ENCODE measurements at places on chromosomes 12 and 14.

DNA sequence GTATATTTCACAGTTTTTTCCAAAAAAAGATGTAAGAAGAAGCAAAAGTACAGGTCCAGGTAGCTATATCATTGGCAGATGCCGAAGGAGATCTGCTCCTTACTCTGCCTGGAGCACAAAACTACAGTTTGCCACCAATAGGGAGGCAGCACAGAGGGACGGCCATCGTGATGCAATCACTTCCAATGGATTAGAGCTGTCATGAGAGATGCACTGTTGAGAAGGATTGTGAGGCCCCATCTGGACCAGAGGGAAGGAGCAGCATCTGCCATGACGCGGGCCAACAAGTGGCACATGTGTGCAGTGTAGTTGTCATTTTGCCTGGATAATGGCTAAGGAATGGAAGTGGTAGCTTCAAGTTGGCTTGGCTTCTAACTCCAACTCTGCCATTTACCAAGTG lies 318.8 kb upstream of the FKBP4 start:
- no peak for DNase-seq

GRCh38 chr14:59313658-59314608 lies 125.5 kb downstream of the DAAM1 start:
- no peak for DNase-seq

GRCh38 chr14:29222671-29223268 lies 456.2 kb downstream of the FOXG1 start:
- no peak for DNase-seq

- DNase-seq: no peak
Observed at GRCh38 chr12:54337854-54338650, 13.1 kb downstream of the COPZ1 start.

- DNase-seq: no peak
Observed at GRCh38 chr12:50041962-50042361, 15.4 kb upstream of the ASIC1 start.

DNA sequence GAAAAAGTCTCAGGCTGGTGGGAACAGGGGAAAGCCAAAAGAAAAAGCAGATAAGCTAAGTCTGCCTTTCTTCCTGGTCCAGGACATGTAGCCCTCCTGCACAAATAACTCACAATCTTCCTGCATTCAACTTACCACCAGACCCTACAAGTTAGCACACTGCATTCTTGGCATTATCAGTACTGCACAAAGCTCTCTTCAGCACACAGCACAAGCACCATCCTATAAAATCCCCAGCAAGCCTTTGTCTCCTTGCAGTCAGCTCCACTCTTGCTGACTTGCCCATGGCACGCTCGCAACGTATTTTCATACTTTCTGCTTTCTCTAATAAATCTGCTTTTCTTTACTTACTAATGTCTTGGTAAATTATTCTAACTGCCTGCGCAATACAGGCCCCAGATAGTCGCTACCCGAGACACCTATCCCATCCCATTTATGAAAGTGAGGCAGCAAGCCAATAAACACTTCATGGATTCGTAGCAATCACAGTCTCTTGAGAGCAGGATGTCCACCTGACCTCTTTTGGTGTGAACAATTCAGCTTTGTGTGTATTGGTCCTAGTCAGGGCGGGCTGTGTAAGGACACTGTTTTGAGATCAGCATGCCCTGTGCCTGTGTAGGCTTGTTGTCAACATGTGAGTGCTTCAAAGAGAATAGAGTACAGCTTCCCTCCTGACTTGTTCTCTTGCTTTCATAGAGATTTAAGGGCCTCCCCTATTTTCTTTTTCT lies 49.0 kb downstream of the TMEM117 start:
- DNase-seq: no peak

DNA sequence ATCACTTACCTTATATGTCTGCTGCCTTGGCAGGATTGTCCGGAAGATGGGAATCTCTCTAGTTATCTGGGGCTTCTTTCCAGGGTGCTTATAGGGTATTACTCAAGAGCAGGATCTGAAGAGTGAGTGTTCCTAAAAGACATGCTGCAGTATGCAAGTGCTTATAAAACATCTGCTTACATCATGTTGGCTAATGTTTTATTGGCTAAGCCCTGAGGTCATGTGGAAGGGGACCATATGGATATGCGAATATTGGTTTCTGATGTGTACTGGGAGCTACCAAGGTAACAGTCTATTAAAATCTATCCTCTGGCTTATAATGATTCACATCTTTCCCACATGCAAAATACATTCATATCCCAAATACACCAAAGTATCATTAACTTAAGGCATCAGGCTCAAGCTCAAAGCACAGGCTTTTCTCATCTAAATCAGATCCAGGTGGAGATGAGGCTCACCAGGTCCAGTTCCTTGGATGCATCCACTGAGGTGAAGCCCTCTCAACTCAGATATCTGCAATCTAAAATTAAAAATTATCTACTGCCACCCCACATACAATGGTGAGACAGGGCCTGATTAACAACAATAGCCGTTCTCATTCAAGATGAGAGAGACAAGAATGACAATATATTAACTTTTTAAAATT lies 29.8 kb downstream of the LRRIQ1 start:
- no peak for DNase-seq

GRCh38 chr12:10849425-10849878 lies at the start of gene PRR4:
Gene PRR4, minus strand, starts transcription at chr12:10849475. Its CDS starts 38 bp downstream, at chr12:10849437.
- no peak for DNase-seq

DNA sequence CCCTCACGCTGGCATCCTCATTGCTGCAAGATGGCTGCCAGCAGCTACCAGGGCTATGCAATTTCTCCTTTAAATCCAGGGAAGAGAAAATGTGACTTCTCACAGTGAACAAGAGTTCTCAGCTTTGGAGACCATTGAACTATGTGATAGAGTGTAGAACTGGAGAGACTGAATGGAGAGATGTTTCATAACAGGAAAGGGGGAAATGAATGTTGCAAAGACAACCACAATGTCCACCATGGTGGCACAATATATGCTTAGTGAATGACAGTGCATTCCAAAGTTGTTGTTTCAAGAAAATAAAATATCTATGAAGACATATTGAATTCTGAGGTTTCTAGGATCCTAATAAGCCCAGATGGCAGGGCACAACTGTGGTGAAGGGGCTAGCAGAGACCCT lies 13.2 kb upstream of the COCH start:
- DNase-seq: no peak

DNA sequence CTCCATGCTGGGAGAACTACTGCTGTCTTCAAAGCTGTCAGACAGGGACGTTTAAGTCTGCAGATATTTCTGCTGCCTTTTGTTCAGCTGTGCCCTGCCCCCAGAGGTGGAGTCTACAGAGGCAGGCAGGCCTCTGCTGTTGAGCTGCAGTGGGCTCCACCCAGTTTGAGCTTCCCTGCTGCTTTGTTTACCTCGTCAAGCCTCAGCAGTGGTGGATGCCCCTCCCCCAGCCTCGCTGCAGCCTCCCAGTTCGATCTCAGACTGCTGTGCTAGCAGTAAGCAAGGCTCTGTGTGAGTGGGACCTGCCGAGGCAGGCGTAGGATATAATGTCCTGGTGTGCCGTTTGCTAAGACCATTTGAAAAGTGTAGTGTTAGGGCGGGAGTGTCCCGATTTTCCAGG lies 31.4 kb upstream of the RFX4 start:
- no peak for DNase-seq

GRCh38 chr12:38961012-38961411 lies 55.6 kb upstream of the CPNE8 start:
- no peak for DNase-seq

- DNase-seq: no peak
Observed at GRCh38 chr14:53957739-53958138, 1.1 kb upstream of the BMP4 start.

DNA sequence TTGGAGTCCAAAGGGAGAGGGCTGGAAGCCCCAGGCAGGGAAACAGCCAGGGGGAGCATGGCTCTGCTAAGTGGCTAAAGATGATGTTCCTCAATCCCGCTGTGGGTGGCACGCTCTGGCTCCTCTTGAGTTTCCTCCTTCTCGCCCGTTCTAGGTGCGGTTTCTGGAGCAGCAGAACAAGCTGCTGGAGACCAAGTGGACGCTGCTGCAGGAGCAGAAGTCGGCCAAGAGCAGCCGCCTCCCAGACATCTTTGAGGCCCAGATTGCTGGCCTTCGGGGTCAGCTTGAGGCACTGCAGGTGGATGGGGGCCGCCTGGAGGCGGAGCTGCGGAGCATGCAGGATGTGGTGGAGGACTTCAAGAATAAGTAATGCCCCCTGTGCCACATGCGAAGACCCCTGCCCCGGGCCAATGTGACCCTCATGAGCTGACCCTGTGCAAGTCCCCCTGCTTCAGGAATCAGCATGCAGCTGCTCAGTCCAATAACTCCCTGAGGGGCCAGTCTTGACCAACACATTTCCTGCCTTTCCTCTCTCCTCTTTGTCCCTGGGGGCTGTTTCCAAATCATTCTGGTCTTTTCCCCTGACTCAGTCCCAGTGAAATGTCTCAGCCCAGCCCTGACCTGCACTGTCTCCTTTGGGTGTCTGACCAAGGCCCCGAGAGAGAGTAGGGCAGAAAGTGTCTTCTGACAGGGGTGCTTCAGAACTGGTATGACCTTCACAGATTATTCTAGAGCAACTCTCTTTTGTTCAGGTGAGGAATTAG lies 2.1 kb downstream of the KRT7 start:
- DNase-seq: no peak

DNA sequence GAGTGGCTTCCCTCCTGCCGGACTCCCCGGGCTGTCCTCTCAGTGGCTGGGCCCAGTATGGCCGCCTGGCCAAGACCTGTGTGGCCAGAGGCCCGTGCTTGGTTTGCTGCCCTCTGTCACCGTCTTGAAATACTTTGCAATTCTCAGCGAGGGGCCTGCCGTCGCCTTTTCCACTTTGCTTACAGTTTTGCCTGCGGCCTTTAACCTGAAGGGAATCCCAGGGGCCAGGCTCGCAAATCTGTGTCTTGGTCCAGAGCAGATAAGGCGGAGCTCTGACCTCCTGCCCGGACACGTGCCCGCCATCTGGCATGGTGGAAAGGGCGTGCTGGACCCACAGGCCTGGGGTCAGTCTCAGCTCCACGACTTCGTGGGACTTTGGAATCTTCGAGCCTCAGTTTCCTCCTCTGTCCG lies 10.9 kb upstream of the AMN start:
- no peak for DNase-seq

- no peak for DNase-seq
Observed at GRCh38 chr12:21252070-21252469, 82.6 kb downstream of the SLCO1A2 start.

GRCh38 chr12:120940006-120940405 lies 35.8 kb upstream of the SPPL3 start:
- no peak for DNase-seq

DNA sequence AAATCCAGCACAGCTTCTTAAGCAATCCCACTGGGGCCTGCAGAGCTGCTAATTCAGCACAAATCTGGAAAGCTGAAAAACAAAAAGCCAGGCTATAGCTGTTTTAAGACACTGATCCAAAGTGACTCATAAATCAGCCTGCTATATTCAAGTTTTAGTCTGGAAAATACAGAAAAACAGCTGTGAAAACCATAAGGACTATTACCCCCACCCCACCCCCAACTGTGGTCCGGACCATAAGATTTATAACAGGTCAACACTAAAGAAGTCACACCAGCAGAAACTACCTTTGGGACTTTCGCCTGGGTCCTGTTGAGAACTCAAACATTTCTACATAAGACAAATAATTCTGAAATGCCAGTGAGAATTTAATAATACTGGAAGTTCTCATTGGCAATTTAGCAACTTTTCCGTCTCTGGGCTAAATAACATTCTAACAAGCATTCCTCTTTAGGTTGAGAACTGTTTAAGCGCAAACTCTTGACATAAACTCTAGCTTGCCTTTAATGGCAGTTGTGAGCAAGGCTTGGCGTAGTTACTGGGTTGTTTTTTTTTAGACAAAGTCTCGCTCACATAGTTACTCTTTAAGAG lies 3.3 kb downstream of the LRIG3 start:
- no peak for DNase-seq

GRCh38 chr14:76719666-76720065 lies 41.6 kb upstream of the VASH1 start:
- no peak for DNase-seq

- DNase-seq: no peak
Observed at GRCh38 chr14:99952039-99952438, 113.2 kb upstream of the EVL start.

- DNase-seq: no peak
Observed at GRCh38 chr12:19498099-19498498, 58.8 kb downstream of the AEBP2 start.

DNA sequence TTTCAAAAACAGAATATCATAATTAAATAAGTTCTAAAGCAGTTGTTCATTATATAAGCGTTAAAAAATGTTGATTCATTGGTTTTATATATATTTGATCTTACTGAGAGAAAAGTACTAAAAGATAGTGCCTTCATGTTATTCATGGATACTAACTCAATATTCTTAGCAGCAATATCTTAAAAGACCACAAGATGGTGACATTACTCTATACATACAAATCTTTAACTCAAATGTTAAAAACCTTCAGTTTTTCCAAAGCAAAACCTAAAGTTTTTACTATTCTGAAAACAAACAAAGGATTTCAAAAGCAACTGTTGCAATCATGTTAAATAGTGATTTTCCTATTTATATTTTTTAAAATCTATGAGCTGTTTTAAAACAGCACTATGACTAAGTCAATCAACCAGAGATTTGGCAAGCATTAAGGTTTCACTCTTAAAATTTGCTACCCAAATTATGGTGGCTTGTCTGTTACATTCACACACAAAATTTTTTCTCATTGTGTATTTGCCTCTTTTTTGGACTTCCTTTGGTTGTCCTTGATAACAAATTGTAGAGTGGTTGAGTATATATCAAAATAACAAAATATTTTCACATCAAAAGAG lies 50.1 kb upstream of the RERGL start:
- no peak for DNase-seq

Data from esophagus squamous epithelium (tissue), 5 donors.